ENCODE measurements at places on chromosomes 6 and 20.

- DNase-seq: no peak
These were observed 13.3 kb upstream of the HMGN4 start for GRCh38 chr6:26524722-26525370.

DNA sequence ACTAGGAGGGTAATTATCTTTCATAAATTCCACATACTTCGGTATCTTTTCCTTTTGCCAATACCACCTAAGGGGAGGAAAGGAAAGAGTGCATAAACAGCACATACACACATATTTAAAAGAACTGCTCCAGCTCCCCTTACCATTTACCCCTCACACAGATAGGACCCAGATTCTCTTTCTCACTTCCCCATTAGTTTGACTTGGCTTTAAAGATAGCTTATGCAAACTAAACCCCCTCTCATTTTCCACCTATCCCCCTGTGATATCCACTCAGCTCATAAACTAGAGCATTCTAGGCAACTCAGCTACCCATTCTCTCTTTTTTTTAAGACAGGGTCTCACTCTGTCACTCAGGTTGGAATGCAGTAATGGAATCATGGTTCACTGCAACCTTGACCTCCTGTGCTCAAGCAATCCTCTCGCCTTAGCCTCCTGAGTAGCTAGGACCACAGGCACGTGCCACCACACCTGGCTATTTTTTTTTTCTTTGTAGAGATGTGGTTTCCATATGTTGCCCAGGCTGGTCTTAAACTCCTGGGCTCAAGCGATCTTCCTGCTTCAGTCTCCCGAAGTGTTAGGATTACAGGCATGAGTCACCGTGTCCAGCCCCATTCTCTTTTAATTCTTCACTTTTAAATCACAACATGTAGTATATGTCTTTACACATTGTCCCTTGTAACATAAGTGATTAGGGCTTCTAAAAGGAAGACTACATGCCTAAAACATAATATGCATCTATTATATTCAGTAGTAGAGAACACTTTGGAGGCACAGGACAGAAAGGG, 4.0 kb downstream of the FUCA2 start:
- DNase-seq: no peak

- DNase-seq: no peak
These were observed 28.1 kb downstream of the ALDH8A1 start for GRCh38 chr6:134921721-134922261.

DNA sequence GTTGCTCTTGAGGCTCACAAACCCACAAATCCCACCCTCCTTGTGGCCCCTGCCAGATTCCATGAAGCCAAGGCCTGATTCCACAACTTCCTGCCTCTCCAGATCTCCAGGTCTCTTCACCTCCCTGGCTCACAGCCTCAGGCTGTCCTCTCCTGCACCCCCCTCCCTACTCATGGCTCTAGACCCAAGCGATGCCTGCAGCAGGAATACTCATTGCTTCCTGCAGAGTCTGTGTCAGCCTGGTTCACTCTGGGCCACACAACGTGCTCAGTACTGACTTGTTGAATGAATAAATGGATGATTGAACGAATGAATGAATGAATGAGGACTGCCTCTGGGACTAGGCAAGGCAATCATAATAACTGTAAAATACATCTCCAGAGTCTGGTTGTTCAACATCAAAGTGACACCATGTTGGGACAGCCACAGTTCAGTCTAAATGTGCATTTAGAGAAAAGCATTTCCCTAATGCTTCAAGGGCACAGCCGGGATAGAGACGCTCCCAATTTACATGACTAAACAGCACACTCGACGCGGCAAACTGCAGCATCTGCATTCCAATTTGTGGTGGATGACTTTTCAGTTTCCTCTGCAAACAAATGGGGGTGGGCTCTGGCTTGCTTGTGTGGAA, 139.9 kb downstream of the GRM4 start:
- DNase-seq: no peak

DNA sequence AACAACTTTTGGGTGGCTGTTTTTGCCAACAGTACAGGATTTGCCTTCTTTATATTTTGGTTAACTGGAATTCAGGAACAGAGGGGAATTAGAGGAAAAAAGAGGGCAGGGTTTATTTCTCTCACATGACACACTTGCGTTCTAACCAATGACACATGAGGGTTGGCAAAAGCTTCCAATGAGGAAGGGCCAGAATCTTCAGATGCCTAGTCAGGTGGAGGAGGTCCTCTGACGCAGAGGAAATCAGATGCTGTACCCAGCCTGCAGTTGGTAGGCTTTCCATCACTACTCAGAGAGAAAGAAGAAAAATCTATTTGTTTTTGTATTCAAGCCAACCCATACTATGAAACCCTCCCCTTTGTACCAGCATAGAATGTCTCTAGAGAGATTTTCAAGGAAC, 20.8 kb downstream of the TM9SF4 start:
- no peak for DNase-seq

DNA sequence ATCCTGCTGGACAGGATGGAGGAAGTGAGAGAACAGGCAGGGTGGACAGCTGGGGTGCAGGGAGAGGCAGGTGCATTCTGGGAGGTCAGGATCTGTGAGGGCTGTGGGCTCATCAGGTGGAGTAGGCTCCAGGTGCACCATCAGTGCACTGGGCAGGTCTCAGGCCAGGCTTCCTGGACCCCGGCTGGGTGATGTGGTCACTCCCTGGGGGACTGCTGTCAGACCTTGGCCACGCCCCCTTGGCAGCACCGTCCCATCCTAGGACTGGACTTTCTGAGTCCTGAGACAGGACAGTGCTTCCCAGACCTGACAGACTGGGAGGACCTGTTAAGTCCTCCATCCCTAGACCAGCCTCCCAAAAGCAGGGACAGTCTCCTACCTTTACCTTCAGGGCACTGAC, 626.7 kb upstream of the DEFB115 start:
- no peak for DNase-seq

DNA sequence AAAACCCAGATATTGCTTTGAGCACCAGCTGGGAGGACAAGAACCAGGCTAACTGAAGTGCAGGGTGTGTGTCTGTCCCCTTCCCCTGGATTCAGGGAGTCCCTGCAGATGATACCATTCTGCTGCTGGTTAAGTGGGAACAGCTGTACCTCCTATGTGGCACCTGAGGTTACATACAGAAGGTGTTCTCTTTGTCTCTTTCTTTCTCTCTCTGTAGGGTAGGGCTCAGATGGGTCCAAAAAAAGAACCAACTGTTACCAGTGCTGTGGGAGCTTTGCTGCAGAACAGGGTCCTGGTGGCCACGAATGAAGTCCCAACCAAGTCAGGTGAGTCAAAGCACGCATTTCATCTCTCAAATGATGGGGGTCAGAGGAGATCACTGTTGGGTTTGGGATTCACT, 38.6 kb downstream of the ZC2HC1B start:
- DNase-seq: no peak

- no peak for DNase-seq
These were observed 392.9 kb downstream of the GJA1 start for GRCh38 chr6:121828146-121828886.

GRCh38 chr20:4091490-4092479, 76.4 kb upstream of the RNF24 start:
- peak; percentile 46 for DNase-seq

- DNase-seq: no peak
These were observed 110.9 kb upstream of the LAMP5 start for GRCh38 chr20:9403448-9403847.

DNA sequence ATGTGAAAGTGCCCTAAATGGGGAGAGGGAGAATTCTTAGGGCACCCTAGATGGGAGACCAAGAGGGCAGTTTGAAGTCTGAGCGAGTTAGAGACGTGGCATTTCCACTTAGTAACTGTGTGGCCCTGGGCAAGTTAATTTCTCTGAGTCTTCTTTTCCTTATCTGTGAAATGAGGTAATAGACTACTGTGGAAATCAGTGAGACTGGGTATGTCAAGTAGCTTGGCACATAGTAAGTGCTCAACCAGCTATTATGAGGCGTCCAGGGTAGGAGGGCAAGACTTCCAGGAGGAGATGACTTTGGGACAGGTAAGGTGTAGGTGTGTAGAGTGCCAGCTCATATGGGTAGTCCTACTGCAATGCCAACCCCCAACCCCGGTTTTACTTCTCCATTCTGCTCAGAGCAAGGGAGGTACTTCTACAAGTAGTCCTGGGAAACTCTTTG, 770 bp downstream of the KIF3B start:
- DNase-seq: no peak

DNA sequence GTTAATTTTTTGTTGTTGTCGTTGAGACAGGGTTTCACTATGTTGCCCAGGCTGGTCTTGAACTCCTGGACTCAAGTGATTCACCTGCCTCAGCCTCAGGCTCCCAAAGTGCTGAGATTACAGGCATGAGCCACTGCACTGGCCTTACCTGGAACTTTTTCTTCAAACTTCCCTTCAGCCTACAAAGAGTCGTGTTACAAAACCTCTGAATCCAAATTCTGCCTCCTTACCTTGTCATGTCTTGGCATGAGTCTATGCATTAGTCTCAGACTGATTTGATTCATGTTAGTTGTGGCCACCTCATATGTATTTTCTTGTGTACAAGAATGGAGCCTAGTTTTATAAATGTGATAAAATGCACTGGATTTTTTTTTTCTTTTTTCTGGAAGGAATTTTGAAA, 172.1 kb downstream of the PRL start:
- no peak for DNase-seq

GRCh38 chr6:24644377-24644776, 1.6 kb downstream of the KIAA0319 start:
- no peak for DNase-seq

DNA sequence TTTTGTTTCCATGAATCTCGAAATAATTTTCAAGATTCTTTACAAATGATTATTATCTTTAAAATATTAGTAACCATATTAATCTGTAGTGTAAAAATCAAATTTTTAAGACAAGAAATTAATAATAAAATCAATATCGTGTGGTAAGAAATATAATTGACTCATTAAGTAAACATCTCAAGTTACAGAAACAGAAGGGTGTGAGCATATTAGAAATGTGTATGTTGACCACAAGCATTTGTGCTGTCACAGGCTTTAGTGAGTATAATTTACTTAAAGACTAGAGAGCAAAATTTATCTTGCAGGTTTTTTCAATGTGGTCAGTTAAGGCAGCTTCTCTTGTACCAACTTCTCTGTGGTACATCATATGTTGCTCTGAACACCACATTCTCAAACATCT, 566.5 kb upstream of the IRAK1BP1 start:
- DNase-seq: no peak

DNA sequence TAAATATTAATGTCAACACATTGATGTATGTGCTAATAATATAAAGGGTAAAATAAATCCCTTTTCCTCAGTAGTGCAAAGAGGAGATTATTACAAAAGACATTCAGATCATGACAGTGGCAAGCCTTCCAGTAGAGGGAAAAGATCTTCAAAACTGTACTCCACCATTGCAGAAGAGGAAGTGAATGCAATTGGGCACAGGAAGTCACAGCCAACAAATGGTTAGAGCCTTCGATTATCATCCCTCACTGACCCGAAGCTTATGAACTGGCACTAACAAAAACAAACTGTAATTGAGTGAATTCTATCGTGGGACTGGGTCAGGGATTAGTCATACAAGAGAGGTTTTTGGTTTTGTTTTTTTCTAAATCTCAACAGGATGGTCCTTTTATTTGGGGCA, 39.3 kb upstream of the SCGN start:
- DNase-seq: no peak

DNA sequence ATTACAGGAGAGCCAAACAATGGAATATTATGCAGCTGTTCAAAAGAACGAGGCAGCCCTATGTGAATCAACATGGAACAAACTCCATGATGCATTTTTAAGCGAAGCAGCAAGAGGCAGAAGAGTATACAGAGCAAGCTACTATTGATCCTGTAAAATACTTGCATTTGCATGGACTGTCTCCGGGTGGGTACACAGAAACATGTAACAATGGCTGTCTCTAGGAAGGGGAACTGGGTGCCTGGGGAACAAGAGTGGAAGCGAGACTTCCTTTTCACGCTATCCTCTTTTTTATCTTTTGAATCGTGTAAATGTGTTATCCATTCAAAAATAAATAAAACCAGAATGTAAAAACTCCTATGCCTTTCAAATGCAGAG, 93.3 kb upstream of the SIRPA start:
- no peak for DNase-seq

Data from CD4-positive, alpha-beta T cell treated with Interleukin-6 at 100 ng/mL for 8 hours (primary cell).